AML-193 (cell line): ENCODE measurements at places on chromosomes 6 and 20.

DNA sequence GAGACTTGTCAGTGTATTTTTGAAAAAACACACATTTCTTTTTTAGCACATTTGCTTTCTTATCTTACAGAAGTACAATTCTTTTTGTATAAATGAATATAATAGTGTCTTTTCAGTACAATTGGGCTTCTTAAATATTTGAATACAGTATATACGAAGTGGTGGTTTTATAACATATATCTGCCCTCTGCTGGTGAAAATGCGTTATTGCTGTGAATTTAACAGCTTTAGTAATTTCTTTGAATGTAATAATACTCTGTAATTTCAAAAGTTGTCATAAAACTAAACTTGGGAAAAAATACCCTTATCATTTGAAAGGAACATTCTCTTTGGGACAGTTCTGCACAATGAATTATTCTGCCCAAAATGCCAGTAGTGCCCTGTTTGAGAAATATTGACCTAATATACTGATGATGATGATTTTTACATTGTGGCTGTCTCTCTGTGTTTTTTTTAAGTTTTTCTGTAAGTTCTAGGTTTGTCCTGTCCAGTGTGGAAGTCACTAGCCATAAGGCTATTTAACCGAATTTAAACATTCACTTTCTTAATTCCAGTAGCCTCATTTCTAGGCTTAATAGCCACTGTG lies 19.0 kb downstream of the SMAP1 start:
- DNase-seq: peak; percentile 53

DNA sequence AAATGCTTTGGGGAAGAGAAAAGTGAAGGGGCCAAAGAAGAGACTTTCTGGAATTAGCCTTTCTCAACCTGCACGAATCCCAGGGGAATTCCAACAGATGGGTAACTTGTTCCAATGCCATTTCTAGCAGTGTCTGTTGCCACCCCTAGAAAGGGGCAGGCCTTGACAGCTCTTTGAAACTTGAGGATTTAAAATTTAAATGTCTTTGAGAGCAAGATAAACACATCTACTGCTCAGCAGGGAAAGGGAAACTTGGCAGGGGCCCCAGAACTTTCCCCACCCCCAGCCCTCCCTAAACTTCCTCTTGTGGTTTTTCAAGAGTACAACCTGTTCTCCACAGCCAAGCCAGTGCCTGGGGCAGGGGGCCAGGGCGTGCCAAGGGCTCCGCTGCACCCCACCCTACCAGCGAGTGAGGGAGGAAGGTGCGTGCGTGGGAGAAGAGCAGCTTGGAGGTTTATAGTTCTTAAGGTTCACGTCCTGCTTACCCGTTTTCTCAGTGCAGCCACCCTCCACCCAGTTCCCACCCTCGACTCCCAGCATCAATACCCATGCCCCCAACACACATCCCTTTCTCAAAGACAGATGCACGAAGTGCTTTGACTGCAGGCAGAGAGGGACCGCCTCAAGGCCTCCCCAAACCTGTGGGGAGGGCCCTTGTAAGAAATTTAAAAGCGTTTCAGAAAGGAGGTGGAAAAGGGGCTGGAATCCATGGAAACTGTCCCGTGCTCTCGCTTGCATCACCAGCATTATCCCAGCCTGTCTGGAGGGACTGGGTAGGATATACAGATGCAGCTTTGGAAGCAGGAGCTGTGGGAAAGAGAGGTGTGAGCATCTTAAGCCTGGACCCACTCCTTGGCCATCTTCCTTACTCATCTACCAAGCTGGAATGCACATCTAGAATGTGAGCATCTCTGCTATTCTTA lies 4.5 kb upstream of the TAF8 start:
- peak; percentile 88 for DNase-seq

DNA sequence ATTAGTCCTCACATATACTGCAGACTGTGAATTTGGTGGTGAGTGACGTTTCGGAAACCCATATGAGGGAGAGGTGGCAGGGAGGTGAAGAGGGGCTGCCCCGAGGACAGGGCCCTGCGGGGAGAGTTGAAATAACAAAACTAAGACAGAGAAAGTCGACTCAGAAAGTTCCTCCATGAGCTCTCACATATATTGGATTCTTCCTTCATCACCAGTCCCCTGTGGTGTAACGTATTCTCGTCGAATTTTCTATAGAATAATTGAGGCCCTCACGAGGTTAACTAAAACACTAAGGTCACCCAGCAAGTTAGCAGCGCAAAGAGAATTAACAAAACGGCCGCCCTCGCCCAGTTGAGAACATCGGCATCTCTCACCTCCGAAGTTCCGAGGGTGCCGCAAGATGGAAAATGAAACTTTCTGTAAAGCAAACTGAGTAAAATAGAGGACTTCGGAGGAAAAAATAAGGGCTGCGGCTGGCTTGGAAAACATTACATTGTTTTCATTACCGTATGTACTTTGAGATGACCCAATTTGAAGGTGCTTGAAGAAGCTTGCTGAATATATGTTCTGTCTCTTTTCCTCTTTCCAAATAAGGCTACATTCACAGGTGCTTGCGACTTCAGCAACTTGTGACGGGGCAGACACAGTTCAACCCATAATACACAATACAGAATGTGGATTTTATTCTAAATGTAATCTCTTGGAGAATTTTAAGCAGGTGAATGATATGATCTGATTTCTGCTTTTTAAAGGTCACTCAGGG lies 490.9 kb upstream of the JARID2 start:
- no peak for DNase-seq

GRCh38 chr6:140068801-140069200 lies 694.4 kb upstream of the CITED2 start:
- no peak for DNase-seq

- no peak for DNase-seq
These were observed 20.0 kb upstream of the AHI1 start for GRCh38 chr6:135517527-135517926.

GRCh38 chr6:79712616-79713135 lies 81.5 kb downstream of the SH3BGRL2 start:
- no peak for DNase-seq

GRCh38 chr6:133435065-133435728 lies 194.0 kb downstream of the EYA4 start:
- DNase-seq: no peak

- peak; percentile 45 for DNase-seq
These were observed at the start of gene RAB22A for GRCh38 chr20:58309591-58310290. RAB22A (plus strand) TSS chr20:58309715; CDS start chr20:58309977, 262 bp downstream.

DNA sequence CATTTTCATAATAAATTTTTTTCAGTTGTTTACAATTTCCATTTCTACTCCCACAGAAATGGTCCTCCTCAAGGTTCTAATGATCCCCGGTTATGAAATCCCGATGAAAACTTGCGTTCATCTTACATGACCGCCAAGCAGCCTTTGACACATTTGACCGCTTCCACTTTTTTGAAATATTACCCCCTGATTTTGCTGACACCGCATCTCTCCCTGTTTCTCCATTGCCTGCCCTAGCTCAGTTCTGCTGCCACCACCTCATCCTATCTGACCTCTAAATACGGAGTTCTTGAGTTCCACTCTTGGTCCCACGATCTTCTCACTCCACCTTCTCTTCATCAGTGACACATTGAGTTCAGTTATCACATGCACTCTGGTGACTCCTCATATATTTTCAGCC lies 74.1 kb downstream of the SLC35B3 start:
- no peak for DNase-seq

- DNase-seq: no peak
These were observed 150.2 kb upstream of the RNF217 start for GRCh38 chr6:124812067-124812466.

GRCh38 chr20:11120431-11120830 lies 446.6 kb upstream of the JAG1 start:
- DNase-seq: no peak

DNA sequence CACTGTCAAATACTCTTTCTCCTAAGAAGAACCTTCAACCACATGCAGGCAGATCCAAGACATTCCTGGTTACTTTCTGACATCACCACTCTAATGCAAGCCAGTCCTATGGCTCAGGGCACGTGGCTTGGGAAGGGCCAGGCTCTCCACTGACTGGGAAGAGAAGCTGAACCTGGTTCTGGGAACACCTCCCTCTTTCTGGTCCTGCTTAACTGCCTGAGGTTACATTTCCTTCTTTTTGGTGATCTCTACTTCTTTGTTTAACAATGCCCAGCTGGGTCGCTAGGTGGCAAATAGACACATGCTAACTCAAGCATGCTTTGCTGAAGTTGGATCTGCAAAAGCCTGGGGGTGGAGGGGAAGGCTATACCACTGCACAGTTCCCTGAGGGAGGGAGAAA lies 249.8 kb downstream of the GMDS start:
- DNase-seq: no peak

GRCh38 chr20:13736436-13737191 lies 48.1 kb downstream of the ESF1 start:
- no peak for DNase-seq

GRCh38 chr6:36949636-36950035 lies 4.9 kb upstream of the PI16 start:
- no peak for DNase-seq

GRCh38 chr6:167475947-167476346 lies 151.1 kb downstream of the TTLL2 start:
- DNase-seq: no peak

DNA sequence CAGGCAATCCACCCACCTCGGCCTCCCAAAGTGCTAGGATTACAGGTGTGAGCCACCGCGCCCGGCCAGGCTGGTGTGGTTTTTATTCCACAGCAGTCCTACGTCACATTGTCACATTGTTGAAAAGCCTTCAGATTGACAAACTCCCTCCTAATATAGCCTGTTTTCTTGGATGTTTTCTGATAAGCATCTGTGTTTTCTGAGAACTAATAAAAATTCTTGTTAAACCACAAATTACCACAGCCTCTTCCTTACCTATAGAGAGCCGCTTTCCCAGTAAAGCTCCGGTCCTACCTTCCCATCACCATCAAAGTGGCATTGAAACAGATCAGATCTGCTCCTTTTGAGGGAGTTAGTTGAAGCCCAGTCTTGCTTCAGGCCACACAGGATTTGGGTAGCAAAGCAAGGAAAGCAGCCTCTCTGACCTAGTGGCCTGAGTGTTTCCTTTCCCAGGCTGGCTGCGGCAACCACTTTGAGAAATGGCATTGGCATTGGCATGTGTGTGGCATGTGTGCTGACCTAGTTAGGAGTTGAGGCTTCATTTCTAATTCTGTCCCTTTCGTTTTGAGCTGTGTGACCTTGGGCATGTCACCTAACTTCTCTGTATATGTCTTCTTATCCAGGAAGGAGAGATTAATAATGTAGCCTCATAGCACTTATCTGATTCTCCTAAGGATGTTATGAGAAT lies 1.7 kb upstream of the PKIG start:
- no peak for DNase-seq

- DNase-seq: no peak
These were observed 9.3 kb upstream of the TRAF3IP2 start for GRCh38 chr6:111614833-111615582.

- DNase-seq: no peak
These were observed 102.1 kb upstream of the PHACTR1 start for GRCh38 chr6:12614456-12614855.

DNA sequence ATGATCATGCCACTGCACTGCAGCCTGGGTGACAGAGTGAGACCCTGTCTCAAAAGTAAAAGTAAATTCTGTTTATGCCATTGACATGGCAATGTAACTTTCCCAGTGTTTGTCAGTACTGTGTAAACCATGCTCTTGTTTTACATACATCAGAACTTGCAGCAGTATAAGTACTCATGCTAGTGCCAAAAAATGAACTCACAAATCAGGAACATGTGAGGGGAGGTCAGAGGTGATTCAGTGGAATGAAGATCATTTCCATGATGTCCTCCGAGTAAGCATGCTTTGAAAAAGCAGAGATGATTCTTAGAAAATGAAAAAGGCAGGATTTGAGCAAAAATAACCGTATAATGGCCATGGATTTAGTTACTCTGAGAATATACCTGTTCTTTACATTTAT lies 81.9 kb downstream of the ANKS1A start:
- no peak for DNase-seq

DNA sequence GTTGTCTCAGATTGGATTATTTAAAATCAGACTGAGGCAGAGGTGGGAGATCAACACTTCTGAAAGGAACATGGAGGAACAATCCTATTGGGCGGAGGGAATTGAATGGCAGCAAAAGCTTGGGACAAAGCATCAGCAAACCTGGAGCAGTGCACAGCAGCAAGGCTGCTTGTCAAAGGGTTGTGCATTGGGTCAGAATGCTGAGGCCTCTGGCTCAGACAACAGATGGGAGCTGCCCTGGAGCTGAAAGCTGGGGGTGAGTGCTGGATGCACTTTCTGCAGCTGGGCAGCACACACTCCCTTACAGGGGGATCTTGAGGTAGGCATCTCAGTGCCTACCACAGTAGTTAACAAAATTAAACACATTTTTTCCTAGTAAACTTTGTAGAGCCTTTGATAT lies 634.4 kb upstream of the MMS22L start:
- DNase-seq: no peak

- no peak for DNase-seq
These were observed 98.8 kb downstream of the ASXL1 start for GRCh38 chr20:32456869-32457478.

DNA sequence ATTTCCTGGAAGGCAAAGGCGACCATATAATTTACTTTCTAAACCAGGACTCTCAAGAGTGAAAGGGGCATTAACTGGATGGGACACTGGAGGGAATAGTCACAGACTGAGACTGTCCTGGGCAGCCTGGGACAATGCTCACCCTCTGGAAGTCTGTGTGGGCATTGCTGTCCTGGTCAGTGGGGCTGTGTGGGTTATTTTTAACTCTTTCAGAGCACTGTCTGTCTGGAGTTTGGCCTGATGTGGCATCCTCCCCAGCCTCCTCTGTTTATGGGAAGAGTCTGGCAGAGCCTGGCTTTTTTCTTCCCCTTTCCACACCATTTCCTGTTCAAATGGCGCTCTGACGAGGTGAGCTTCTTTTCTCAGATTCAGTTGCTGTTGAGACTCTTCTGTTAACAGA lies 11.7 kb downstream of the DAAM2 start:
- DNase-seq: no peak

DNA sequence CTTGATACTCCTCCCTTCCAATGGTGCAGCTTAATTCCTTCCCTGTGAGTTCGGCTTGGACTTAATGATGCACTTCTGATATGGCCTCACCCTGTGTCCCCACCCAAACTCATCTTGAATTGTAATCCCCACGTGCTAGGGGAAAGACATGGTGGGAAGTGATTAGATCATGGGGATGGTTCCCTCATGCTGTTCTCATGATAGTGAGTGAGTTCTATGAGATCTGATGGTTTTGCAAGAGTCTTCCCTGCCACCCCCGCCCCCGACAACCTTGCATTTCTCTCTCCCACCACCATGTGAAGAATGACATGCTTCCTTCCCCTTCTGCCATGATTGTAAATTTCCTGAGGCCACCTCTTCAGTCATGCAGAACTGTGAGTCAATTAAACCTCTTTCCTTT lies 50.3 kb upstream of the HLA-G start:
- DNase-seq: no peak

DNA sequence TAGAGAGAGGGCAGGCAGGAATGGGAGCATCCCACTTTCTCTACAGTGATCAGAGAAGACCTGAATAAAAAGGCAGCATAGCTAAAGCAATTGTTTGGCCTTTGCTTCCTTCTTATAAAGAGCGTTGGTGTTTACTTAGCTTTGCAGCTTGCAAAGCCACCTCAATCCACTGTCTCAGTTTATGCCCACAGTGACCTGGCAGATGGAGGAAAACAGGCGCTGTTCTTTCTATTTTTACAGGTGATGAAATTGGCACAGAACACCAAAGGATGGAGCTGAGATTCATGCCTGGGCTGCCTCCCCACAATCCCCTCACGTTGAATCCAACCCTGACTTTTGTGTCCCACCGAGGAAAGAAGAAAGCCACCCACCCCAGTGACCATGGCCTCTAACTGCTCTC lies 130.5 kb downstream of the TTLL2 start:
- DNase-seq: no peak

- no peak for DNase-seq
These were observed 16.4 kb upstream of the CCDC28A start for GRCh38 chr6:138757136-138757535.

GRCh38 chr6:164130151-164130550 lies 715.6 kb downstream of the QKI start:
- DNase-seq: no peak
